Activated CD4-positive, alpha-beta T cell treated with anti-CD3 and anti-CD28 coated beads for 36 hours (primary cell): ENCODE measurements at places on chromosomes 5 and 9. TPM values are rescaled to one million over a fixed set of nuclear protein-coding genes. Genes with fewer than 3 reads are reported as not detected.

The CDH9 gene
- total RNA-seq = not detected

The FAM174A gene
- total RNA-seq = 4.7 TPM

The SHROOM1 gene
- 0.89 TPM for total RNA-seq

The GTF2H2C gene
- 48.5 TPM for total RNA-seq

The PAX5 gene
- 0.51 TPM for total RNA-seq

The TAF1L gene
- total RNA-seq = 0.02 TPM

The CDC23 gene
- 38.1 TPM for total RNA-seq

The NIPAL4 gene
- total RNA-seq = 3.7 TPM

The SLC6A18 gene
- not detected for total RNA-seq

DNA sequence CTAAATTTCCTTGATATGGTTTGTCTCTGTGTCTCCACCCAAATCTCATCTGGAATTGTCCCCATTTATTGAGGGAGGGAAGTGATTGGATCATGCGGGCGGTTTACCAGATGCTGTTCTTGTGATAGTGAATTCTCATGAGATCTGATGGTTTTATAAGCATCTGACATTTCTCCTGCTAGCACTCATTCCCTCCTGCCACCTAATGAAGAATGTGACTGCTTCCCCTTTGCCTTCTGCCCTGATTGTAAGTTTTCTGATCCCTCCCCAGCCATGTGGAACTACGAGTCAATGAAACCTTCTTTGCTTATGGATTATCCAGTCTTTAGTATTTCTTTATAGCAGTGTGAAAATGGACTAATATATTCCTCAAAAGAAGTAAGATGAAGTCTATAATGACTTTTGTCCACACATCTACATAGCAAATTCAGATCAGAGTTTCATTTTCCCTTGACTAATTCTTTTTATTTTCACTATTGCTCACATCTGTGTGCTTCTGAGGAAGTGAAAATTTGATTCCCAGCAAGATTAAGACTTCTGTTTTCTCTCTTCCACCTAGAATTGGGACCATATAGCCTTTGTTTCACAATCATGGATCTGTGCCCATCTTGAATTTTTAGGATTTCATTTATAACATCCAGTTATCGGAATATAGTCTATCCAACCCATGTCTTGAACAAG lies 393.5 kb downstream of the DMAC1 start:
- H3K36me3 ChIP-seq = no peaks in the 10 kb centered on the region
- no peak for DNase-seq
- no peak overlapping the region for H3K4me3 ChIP-seq
- no peak overlapping the region for H3K27ac ChIP-seq

DNA sequence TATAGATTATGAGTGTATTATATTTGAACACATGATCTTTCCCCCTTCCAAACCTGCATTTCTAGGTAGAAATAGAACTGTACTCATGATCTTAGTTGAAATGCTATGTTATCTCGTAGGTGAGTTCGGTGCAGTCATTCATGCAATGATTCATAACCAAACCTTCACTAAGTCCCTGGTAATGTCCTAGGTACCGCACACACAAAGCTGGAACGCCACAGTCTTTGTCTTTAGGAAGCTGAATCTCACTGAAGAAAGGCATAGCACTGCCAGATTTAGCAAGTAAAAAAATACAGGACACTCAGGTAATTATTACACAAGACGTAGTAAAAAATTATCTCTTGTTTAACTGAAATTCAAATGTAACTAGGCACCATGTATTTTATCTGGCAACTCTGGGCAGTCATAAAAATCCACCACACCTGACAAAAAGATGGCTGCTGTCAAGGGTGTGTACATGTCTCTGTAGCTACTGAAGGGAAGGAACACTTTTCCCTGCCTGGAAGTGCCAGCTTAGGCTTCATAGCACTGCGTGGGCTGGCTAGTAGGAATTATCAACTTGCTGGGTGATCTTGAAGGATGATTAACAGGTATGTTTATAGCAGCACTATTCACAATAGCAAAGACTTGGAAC lies 28.0 kb upstream of the TXN start:
- H3K4me1 ChIP-seq = peaks cover 2% of the 10 kb centered on the region
- H3K4me3 ChIP-seq = no peak overlapping the region
- H3K27ac ChIP-seq = no peak overlapping the region
- DNase-seq = no peak
- no peaks in the 10 kb centered on the region for H3K36me3 ChIP-seq
- H3K27me3 ChIP-seq = peaks cover 4% of the 10 kb centered on the region

GRCh38 chr5:154829589-154830218 lies 20.7 kb downstream of the FAXDC2 start:
- no peak overlapping the region for H3K4me3 ChIP-seq
- H3K4me1 ChIP-seq = peaks cover 39% of the 10 kb centered on the region
- DNase-seq = peak; percentile 59
- H3K27ac ChIP-seq = peak overlapping the region; percentile 75

DNA sequence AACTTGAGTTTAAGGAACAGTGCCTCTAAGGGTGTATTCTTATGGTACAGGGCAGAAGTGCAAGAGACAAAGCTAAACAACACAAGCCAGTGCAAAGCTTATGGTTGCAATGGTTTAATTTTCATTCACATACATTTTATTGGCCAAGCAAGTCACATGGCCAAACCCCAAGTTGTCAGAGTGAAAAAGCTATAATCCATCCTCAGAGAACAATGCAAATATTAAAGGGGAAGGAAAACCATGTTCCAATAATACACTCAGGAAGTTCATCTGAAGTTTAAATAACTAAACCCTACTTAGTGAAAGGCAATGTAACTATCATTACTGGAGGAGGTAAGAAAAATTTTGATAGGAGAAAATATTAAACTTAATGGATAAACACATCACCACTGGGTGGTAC lies 26.6 kb upstream of the TLR4 start:
- no peak for DNase-seq
- peaks cover 11% of the 10 kb centered on the region for H3K27me3 ChIP-seq
- no peaks in the 10 kb centered on the region for H3K4me1 ChIP-seq

- no peak overlapping the region for H3K4me3 ChIP-seq
- no peak for DNase-seq
- H3K36me3 ChIP-seq = no peaks in the 10 kb centered on the region
- no peaks in the 10 kb centered on the region for H3K4me1 ChIP-seq
Measured at GRCh38 chr5:124986667-124987066, 240.2 kb upstream of the ZNF608 start.

DNA sequence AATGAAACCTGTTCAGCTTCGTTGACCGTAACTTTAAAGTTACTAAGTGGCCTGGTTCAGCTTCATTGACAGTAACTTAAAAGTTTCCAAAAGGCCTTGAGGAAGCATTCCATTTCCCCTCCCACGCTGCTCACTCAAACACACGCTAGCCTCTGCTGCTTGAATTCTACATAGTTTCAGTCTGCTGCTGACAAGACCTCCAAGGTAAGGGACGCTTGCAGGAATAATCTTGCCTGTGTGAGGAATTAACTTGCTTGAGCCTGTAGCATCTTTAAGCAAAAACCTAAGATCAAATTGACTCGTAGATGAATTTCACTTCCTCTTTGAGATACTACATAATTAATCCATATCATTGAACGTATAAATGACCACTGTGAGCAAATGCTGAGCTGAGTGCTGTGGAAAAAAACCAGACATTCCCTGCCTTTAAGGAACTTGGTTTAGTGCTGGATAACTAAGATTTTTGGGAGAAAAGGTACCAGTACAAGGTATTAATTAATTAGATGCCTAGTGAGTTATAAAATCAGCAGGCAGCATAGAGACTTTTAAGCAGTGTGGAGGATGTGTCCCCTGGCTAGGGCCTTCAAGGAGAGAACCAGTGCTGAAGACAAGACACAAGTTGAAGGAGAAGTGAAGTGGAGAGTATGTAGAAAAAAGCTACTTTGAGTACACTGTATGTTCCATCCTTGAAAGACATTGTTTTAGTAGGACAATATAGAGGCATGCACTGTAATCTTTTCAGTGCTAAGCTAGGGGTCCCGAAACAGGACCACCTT lies 39.2 kb downstream of the GRAMD2B start:
- peaks cover 14% of the 10 kb centered on the region for H3K36me3 ChIP-seq
- peaks cover 32% of the 10 kb centered on the region for H3K4me1 ChIP-seq
- H3K27me3 ChIP-seq = no peaks in the 10 kb centered on the region
- DNase-seq = no peak

DNA sequence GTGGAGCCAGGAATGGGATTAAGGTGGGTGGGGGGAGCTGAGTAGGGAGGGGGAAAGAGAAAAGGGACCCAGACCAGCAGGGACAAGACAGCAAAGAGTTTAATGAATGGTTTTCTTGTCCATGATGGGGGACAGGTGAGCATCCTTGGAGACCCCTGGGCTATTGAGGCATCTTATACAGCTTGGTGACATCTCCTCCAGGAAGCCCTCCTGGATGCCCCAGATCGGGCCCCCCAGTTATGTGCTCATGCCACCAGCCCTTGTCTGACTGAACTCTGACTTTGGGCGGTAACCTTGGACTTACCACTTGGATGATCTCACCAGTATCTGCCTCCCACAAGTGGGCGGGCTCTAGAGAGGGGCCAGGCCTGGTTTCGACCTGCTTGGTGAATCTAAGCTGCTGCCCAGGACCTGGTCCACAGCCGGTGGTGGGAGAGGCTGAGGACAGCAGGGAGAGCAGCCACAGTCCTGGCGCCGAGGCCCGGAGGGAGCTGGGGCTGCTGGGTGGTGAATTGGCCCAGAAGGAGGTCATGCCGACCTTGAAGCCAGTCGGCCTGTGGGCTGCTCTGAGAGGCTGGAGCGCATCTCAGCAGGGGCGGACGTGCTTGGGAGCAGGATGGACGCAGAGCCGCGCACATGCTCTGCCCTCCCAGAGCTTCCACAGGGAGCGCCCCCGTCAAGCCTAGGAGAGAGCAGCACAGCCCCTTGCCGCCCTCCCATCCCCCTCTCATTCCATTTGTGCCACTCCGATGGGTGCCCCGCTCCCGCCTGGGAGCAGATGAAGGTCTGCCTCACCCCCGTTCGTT lies 36.2 kb downstream of the UNC5A start:
- H3K4me3 ChIP-seq = no peak overlapping the region
- H3K27me3 ChIP-seq = peaks cover 27% of the 10 kb centered on the region
- peak; percentile 33 for DNase-seq
- no peaks in the 10 kb centered on the region for H3K36me3 ChIP-seq
- H3K27ac ChIP-seq = no peak overlapping the region
- no peaks in the 10 kb centered on the region for H3K4me1 ChIP-seq

DNA sequence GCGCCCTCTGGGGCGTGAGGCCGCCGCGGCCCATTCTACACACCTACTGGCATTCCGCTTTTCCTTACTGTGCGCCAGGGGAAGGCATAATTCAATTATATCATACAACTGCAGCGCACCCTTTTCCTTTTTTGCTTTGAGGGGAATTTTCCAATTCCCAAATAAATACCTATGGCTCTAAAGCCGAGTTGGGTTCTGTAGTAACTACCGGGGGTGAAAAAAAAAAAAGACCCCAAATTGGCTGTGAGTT lies 34.1 kb upstream of the NFIB start:
- no peak for DNase-seq
- no peak overlapping the region for H3K4me3 ChIP-seq
- peaks cover 64% of the 10 kb centered on the region for H3K27me3 ChIP-seq
- no peak overlapping the region for H3K27ac ChIP-seq
- H3K36me3 ChIP-seq = no peaks in the 10 kb centered on the region

GRCh38 chr5:40405230-40405629 lies 274.5 kb upstream of the PTGER4 start:
- H3K4me3 ChIP-seq = no peak overlapping the region
- DNase-seq = no peak
- H3K27ac ChIP-seq = peak overlapping the region; percentile 99

DNA sequence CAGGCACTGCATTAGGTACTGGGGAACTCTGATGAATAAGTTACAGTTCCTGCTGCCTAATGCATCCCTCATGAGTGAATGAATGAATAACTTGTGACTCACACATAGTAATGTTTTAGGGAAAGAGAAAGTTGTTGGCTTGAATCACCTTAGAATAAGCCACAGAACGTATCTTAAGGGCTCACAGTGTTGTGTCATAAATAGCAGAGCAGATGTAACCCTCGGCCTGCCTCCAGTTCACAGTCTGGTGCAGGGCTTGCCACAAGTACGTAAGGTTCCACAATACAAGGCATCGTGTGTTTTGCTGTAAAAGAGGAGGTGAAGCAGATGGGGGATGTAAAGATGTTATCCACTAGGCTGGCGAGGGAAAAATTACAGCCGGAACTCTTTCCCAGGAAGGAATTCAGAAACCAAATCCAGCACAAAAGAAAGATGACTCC lies 218.7 kb downstream of the TRPM3 start:
- no peak overlapping the region for H3K27ac ChIP-seq
- peaks cover 4% of the 10 kb centered on the region for H3K27me3 ChIP-seq
- no peaks in the 10 kb centered on the region for H3K4me1 ChIP-seq
- H3K4me3 ChIP-seq = no peak overlapping the region

DNA sequence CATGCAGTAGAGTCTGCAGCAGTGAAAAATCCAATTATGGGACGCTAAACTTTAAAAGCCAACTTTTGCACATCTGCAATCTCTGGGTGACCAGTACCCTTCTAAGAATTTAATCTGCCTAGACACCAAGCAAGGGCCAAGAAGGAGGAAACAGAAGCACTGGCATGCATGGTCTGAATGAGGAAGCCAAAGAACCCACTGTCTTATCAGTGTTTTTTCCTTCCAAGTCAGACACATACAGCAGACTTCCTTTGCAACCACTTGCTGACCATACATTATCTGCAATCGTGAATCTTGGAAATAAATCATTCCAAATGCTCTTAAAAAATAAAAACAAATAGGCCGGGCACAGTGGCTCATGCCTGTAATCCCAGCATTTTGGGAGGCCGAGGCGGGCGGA lies 65.9 kb downstream of the DEPDC1B start:
- H3K27me3 ChIP-seq = no peaks in the 10 kb centered on the region
- no peak for DNase-seq

DNA sequence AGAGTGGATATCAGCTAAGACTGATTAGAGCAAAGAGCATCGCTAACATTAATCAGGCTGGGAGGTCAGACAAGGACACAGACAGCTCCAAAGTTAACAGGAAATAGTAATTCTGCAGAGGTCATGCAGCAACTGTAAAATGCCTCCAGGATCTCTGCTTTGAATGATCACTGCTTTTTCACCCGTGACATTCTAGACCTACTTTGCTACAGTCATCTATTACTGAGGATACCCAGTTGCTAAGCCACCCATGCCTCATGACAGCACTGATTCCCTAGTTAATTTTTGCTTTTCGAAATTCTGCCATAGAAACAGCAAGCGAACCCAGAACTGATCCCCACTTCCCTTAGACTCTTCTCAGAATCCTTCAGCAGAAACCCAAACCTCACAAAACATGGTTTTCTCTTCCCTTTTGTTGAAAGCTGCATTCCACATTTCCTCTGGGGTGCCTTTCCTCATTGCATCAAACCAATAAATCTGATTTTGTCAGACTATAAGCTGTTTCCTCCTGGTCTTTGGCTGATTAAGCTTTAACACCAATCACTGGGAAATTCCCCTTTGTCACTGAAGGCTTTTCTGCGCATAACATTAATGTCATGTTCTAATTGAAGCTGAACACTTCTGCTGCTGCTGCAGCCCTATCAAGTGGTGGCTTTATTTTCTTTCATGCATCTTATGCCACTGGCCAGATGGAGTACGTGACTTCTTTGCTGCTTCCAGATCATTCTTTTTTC lies 201.1 kb upstream of the CHD1 start:
- H3K36me3 ChIP-seq = no peaks in the 10 kb centered on the region
- peaks cover 2% of the 10 kb centered on the region for H3K27me3 ChIP-seq
- no peaks in the 10 kb centered on the region for H3K4me1 ChIP-seq
- no peak overlapping the region for H3K4me3 ChIP-seq
- no peak overlapping the region for H3K27ac ChIP-seq

GRCh38 chr5:96288166-96288844 lies 144.7 kb downstream of the PCSK1 start:
- H3K4me1 ChIP-seq = peaks cover 7% of the 10 kb centered on the region
- H3K4me3 ChIP-seq = no peak overlapping the region
- peaks cover 36% of the 10 kb centered on the region for H3K27me3 ChIP-seq

- peaks cover 18% of the 10 kb centered on the region for H3K4me1 ChIP-seq
- H3K27ac ChIP-seq = no peak overlapping the region
- peak overlapping the region; percentile 66 for H3K4me3 ChIP-seq
- no peaks in the 10 kb centered on the region for H3K36me3 ChIP-seq
Measured at GRCh38 chr5:36607114-36607571, 737 bp downstream of the SLC1A3 start.
